ENCODE measurements at places on chromosomes 16 and 17. TPM values are rescaled to one million over a fixed set of nuclear protein-coding genes. Genes with fewer than 3 reads are reported as not detected.

Gene KRT13
- total RNA-seq, result 81.7 TPM

Gene MED31
- total RNA-seq, result 19.7 TPM

Gene ZMYND15
- total RNA-seq, result 0.52 TPM

DNA sequence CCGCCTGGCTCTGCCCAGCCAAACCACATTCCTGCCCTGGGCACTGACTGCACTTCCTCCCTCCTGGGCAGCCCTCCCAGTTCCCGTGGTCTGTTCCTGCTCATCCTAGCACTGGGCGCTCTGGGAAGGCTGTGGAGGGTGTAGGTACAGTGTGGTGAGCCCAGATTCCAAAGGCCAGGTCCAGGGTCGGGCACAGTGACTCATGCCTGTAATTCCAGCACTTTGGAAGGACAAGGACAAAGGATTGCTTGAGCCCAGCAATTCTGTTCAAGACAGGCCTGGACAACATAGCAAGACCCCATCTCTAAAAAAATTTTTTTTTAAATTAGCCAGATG, 30.6 kb downstream of the C16orf74 start:
- no peak for DNase-seq

- DNase-seq, result no peak
These were observed 116.9 kb upstream of the CACNG3 start for GRCh38 chr16:24139282-24139681.

- DNase-seq, result no peak
These were observed 57.3 kb downstream of the MGAT5B start for GRCh38 chr17:76925441-76925891.

Data from thymus (tissue), 14 donors.